A549 (cell line): ENCODE measurements at places on chromosomes 6 and 20.

- no peak for DNase-seq
Observed at GRCh38 chr6:54579011-54579410, 267.6 kb upstream of the FAM83B start.

- DNase-seq, result no peak
Observed at GRCh38 chr20:18103497-18103896, 34.2 kb upstream of the KAT14 start.

- no peak for DNase-seq
Observed at GRCh38 chr6:23951691-23952090, 174.3 kb upstream of the NRSN1 start.

DNA sequence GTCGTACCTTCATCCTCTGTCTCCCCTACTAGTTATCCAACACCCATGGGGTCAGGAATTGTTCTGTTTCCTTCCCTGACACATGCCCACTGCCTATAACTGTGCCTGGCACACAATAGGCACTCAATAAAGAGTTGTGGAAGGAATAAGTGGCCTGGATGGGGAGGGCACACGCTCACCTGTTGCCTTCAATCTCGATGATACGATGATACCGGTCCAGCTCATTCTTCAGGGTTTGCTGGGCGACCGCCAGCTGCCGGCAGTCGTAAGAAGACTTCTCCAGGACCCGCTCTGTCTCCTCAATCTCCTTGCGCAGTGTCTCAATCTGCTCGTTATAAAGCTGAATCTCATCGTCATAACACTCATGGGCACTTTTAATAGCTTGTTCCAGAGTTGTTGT lies 32.5 kb downstream of the BFSP1 start:
- DNase-seq, result no peak

DNA sequence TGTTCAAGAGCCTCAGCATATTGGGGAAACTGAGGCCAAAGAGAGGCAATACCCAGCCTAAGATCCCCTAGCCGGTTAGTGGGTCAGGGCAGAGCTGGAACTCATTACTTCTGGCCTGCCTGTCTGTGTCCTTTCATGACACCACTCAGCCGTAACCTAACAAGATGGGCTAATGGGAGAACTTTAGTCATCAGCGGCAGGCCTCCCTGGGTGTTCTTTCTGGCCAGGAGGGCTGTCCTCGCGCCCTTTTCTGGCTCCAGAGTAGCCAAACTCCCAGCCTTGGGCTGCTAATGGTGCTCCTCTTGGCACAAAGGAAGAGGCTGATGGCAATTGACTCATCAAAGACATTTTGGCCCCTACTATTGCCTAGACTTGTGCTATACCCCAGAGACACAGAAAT lies 76.6 kb downstream of the NCR2 start:
- no peak for DNase-seq

DNA sequence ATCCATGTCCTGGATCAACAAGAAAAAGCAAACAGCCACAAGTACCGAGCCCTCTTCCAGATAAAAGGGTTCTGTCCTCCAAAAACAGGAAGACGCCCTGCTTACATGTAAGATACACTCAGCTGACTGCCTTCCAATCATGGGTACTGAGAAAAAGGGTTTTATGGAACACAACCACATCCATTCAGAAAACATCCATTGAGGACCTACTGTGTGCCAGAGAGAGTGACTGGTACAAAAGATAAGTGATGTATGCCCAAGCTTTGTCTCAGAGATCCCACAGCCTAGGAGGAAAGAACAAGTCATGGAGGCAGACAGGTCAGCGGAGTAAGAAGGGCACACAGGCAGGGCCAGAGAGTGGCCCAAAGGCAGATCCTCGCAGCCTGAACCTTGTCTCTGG lies 94.8 kb upstream of the SSTR4 start:
- DNase-seq, result no peak

DNA sequence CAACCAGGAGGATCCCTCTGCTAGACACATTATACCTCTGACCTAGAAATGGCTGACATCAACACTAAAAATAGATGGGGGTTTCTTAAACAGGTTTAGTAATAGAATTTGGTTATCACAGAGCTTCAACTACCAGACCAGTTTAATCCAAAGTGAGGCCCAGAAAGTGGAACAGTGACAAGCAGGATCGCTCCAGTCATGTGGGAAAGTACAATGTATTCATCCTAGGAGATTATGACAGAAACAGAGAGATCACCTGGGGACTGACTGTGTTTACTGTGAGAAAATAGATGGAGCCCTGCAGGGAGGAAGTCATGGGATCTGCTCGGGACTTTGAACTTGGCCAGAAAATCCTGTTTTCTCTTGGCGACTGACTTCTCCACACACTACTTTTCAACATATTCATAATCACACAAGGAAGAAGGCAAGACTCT lies 238.7 kb upstream of the SOX4 start:
- no peak for DNase-seq

DNA sequence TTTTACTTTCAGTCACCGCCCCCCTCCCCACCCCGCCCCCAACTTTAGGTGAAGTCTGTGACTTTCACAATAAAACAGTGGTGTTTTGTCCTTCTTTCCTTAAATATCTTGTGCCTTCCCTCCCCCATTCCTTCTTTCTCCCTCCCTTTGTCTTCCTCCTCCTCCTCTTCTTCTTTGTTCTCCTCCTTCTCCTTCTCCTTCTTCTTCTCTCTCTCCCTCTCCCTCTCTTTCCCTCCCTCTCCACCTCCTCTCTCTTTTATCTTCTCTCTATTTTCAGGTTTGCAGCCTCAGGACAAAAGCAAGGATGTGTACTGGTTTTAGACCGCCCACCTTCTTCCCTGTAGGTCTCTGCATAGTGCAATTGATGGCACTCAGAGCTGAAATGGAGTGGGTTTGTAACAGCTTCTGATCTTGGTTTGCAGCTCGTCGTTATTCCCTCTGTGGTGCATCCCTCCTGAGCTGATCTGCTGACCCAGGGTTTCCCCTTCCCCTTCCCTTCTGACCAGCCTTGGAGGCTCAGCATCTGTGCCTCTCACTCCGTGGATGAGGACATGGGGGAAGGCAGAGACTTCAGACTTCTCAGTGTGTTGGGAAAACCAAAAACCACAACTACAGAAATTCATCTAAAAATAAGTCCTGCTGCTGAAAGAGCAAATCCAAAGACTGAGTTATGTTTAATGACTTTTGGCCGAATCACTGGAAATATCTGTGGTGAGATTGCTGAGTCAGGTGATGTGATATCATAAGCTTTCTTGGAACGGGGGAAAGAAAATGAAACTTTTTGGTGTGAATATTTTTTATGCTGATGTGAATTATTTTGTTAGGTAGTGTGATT lies 6.9 kb downstream of the VGLL2 start:
- DNase-seq, result no peak

- DNase-seq, result no peak
Observed at GRCh38 chr6:25122622-25123237, 156.4 kb upstream of the CARMIL1 start.

- no peak for DNase-seq
Observed at GRCh38 chr20:61762886-61763739, 302.6 kb downstream of the TAF4 start.

DNA sequence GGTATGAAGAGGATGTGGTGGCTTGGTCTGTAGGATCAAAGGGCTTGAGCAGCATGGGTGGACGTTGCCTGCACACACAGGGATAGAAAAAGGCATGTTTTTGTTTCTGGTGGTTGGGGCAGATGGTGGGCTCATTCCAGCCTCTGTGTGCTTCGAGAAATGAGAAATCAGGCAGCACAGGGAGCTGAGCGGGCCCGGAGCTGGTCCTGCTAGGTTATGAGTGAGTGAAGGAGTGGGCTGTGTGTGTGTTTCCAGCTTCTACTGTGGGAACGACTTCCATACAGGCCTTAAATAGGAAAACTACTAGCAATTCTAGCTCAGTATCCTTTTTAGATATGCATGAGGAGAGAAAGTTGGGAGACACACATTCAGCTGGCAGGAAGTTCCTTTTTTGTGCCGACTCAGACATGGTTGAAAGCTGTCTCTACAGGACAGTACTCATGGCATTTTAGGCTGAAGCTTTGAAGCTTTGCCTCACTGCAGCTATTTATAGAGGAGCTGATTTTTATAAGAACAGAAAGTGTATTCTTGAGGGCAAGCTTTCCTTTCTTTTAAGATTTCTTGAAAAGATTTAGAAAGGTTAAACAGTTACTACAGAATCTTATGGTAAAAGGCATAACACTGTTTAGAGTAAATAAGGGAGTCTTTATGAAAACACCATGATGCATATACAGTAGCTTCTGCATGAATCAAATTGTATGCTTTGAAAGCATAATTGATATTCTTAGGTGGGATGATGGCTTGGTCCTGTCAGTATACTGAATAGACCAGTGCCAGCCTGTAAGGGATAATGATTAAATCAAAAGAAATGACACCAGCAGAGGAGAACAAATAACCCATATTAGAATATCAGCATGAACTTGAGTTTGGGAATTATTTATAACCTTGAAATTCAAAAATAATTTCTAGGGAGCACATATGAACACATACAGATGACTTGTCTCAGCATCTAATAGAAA lies 104.0 kb upstream of the MAN1A1 start:
- DNase-seq, result no peak

GRCh38 chr6:37048851-37049757 lies 43.6 kb downstream of the FGD2 start:
- DNase-seq, result no peak

DNA sequence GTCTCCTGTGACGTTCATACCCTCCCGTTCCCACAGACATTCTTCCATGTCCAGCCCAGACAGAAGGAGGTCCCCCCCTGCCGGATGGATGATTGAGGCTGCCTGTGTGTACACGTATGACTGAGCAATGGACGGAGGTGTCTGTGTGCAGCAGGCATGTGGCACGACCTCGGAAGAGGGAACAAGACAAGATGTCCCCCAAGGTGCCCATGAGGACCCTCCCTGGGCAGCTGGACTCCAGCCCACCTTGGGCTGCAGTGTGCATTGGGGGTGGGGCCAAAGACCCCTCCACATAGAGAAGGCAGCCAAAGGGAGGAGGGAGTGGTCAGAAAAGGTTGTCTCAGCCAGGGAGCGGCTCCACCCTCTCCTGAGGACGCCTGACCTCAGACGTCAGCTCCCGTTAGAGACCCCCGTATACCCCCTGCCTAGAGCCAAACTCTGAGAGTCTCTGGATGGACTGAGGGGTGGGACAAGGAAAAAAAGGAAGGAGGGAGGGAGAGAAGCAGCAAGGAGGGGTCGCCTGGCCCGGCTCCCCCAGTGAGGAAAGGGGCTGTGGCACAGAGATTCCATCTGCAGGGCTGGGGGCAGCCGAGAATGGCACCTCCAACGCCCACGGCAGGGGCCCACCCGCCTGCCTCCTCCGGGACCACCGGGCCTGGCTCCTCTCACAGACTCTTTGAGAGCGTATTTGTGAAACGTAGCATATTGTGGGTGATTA lies 92.9 kb upstream of the BHLHE23 start:
- no peak for DNase-seq

DNA sequence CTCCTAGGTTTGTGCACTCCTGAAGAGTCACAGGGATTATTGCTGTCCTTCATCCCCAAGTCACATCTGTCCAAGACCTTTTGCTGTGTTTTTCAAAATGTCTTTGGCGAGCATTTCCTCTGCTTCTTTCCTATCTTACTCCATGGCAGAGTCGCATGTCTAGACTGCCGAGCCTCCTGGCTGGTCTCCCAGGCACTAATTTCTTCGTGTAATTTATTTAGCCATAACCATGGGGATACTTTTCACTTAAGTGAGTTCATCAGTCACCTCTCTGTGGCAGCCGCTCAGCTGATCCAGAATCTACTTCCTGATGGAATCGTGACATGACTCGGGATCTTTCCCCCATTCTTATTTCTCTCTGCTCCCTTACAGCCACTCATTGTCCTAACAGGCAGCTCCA lies 25.8 kb downstream of the ADGRF5 start:
- DNase-seq, result no peak

DNA sequence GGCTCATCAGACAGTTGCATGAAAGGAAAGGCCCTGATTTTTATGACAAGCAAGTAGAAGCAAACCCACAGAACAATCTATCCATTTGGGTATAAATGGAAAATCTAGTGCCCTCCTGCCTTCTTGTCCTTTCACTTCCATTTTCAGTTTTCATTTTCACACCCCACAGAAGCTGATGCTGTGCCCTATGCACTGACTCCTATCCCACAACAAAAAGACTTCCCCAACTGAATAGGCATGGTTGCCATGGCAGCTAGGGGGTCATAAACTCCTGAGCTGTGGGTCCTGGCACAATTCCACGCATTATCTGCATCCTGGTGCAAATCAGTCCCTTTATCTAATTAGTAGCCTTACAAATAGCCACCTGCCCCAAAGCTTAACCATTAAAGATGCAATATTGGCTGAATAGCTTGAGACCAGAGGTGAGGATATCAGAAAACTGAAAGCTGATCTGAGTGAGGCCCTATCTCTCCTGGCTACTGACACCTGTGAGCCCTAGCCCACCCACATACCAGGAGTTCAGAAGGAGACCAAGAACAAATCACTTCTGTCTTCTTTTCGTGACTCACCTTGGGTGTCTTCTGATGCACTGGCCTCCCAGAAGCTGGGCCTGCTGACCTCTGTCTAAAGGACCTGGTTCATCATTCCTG lies 34.9 kb upstream of the HEY2 start:
- DNase-seq, result no peak

- no peak for DNase-seq
Observed at GRCh38 chr6:147218797-147219196, 14.6 kb downstream of the STXBP5 start.

GRCh38 chr20:25250508-25250907 lies 2.6 kb downstream of the PYGB start:
- no peak for DNase-seq

GRCh38 chr6:33297406-33297955 lies 1.3 kb downstream of the RGL2 start:
- DNase-seq, result no peak

DNA sequence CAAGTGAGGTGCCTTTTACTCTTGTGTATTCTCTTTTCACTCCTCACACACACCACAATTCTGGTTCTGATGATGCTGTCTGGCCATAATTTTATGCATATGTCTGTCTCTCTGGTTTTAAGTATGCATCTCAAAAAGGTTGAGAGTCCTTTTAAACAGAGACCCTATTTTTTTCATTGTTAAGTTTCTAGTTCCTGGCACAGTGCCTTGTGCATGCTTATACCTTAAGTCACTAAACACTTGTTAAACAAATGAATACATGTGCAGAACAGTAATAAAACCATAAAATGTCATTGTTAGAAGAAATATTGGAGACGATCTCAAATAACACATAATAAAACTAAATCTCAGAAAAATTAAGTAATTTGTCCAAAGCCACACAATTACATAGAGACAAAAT lies 7.9 kb downstream of the ROS1 start:
- DNase-seq, result no peak

DNA sequence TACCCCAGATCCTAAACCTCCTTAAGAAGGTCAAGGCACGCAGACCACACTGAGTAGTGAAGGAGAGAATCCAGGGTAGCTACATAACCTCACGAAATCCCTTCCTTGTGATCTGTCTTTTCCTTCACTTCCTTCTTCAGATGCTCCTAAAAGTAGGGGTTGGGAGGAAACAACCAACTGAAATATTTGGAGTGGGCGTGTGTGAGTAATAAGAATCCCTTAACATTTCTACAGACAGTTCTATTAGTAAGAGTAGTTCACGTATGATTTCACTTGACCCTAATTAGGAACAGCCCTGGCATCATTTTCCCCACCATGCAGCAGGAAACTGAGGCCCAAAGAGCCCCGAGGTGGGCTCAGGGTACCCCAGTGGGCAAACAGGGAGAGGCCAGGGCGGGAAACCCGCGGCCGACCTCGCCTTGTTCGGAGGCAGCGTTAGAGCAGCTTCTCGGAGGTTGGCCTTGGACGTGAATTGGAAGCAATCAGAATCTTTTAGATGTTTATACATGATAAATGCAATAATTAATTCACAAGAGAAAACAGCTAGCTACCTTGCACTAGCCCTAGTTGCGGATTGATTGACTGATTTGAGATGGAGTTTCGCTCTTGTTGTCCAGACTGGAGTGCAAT lies 859 bp upstream of the RAE1 start:
- no peak for DNase-seq
